ENCODE measurements at places on chromosomes 3 and 15.

- DNase-seq, result no peak
Measured at GRCh38 chr3:126526668-126527005, 2.7 kb downstream of the CHST13 start.

DNA sequence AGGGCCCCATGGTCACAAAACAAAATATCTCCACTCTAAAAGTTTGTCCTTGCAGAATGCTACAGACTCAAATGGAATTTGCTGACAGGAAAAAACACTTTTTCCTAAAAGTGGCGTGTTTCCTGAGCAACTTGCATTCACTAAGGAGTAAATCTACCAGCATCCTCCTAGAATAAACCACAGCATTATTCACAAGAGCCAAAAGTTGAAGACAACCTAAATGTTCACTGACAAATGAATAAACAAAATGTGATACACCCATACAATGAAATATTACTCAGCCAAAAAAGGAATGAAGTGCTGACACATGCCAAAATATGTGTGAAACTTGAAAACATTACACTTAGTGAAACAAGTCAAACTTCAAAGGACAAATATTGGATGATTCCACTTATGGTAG is 28.9 kb downstream of the ITGB5 start:
- DNase-seq, result no peak

GRCh38 chr3:55090291-55090690 is 162.4 kb upstream of the LRTM1 start:
- DNase-seq, result no peak

- DNase-seq, result no peak
Measured at GRCh38 chr3:86104154-86104553, 886.8 kb downstream of the VGLL3 start.

- DNase-seq, result no peak
Measured at GRCh38 chr3:115428841-115429240, 194.5 kb upstream of the GAP43 start.

- DNase-seq, result no peak
Measured at GRCh38 chr15:45612790-45613415, 21.9 kb upstream of the SQOR start.

DNA sequence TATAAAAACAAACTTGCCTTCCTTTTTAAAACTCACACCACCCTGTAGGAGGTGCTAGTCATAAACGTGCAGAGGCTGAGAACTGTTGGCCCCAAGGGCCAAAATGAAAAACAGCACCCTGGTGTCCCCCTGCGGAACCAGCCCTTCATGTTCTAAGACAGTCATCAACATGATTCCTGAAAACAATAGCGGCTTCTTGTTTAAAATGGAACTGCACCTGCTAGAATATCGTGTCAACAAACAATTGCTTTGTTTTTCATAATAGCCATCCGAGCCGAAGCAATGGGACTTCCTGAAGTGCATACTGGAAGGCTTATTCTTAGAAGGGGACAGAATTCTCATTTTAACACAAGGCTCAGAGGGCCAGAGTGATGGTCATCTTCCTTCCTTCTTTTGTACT is 43.7 kb downstream of the MECOM start:
- DNase-seq, result no peak

DNA sequence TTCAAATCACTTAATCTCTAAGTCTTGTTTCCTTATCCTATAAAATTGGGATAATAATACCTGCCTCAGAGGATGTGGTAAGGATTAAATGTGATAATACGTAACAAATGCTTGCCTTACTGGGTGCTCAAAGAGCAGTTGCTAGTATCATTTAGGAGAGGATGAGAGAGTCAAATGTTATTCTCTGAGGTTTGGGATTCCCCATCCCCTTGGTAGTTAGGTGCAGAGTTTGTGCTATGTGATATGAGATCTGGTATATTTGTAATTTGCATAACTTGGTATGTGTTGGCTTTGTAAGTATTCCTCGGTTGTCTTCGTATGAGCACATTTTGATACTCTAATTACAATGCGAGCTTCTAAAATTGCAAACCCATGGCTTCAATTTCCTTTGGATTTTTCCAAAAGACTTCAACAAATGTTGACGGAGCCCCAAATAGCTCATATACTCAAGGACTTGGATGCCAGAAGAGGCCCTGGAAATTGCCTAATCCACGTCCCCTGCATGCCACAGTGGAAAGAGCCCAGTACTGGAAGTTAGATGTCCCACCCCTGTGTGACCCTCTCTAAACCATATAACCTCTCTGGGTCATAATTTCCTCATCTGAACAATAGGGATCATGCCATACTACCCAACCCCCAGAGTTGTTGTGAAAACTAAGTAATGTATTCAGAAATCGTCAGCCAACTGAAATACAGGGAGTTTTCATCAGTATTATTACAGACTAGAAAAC is 85.0 kb downstream of the FBN1 start:
- no peak for DNase-seq

Data from hepatocyte (in vitro differentiated cells).